ENCODE measurements at places on chromosomes 16 and 17.

DNA sequence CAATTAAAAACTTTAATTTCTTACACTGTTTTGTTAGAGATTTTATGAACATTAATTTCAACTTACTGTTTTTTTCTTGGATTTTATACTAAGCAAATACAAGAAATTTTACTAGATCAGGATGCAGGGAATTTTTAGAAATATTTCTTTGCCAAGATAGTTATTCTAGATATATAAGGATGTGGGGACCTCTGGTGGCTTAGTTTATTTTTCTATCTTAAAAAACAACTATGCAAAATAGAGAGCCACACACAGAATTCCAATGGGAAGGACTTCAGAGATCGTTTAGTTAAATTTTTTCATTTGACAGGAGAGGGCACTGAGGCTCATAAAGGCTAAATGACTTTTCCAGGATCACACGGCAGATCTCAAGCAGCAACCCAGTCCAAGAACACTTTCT, 23.0 kb upstream of the CAPNS2 start:
- no peak for DNase-seq

DNA sequence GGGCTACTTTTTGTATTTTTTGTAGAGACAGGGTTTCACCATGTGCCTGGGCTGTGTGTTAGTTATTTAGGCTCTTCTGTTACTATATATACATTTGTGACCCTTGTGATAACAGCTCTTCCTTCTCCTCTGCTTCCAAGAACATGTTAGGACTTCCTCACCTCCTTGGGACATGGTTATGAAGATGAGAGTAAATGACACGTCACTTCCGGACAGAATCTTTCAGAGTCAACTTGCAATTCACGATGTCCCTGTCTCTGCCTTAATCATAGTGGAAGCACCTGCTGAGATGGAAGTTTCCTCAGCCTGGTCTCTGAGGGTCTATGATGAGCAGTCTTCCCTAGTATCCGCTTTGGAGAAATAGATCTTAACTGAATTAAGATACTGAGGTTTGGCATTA, 42.9 kb downstream of the CCDC42 start:
- DNase-seq = no peak

GRCh38 chr17:74337834-74338500, 11.9 kb downstream of the KIF19 start:
- DNase-seq = no peak

DNA sequence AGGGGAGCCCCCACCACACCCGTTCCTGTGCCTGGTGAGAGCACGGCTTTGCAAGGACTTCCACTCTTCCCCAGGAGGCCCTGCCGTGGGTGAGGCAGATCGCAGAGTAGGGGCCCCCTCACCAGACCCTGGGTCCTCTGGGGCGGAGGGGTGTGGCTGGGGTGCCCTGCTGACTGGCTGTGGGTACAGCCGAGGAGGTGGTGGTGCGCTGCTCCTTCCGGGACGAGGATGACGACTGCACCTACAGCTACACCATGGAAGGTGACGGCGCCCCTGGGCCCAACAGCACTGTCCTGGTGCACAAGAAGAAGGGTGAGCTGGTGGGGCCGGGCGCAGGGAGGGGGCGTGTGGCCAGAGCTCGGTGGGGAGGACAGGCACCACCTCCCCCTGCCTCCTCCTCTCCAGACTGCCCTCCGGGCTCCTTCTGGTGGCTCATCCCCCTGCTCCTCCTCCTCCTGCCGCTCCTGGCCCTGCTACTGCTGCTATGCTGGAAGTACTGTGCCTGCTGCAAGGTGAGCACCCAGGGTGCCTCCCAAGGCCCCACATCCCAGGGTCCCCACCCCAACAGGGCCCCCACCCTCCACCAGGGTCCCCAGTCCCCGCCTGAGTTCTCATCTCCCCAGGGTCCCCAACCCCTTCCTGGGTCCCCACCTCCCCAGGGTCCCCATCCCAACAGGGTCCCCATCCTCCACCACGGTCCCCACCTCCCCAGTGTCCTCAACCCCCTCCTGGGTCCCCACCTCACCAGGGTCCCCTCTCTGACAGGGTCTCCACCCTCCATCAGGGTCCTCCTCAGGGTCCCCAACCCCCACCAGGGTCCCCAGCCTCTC, 16.1 kb downstream of the ITGB4 start:
- no peak for DNase-seq

- no peak for DNase-seq
Observed at GRCh38 chr17:73782641-73783381, 138.6 kb upstream of the SDK2 start.

- DNase-seq = no peak
Observed at GRCh38 chr16:49704586-49705155, 151.2 kb downstream of the ZNF423 start.

- peak; percentile 55 for DNase-seq
Observed at GRCh38 chr17:63821804-63822203, 5.4 kb upstream of the PSMC5 start.

DNA sequence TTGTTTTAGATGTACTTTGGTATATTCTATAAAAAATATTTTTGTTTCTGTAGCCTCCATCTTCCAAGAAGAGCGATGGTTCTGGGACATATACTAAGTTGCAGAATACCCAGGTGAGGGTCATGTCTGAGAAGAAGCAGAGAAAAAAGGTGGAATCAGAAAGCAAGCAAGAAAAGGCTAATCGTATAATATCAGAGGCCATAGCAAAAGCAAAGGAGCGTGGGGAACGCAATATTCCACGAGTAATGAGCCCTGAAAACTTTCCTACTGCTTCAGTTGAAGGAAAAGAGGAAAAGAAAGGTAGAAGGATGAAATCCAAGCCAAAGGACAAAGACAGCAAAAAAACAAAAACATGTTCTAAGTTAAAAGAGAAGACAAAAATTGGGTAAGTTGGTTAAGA, 154.6 kb downstream of the CHD9 start:
- no peak for DNase-seq

GRCh38 chr16:88789594-88789993, 4.6 kb upstream of the PIEZO1 start:
- no peak for DNase-seq

- no peak for DNase-seq
Observed at GRCh38 chr17:27771586-27771985, 28.7 kb downstream of the NOS2 start.

- DNase-seq = no peak
Observed at GRCh38 chr17:45311760-45312476, 4.9 kb downstream of the MAP3K14 start.

DNA sequence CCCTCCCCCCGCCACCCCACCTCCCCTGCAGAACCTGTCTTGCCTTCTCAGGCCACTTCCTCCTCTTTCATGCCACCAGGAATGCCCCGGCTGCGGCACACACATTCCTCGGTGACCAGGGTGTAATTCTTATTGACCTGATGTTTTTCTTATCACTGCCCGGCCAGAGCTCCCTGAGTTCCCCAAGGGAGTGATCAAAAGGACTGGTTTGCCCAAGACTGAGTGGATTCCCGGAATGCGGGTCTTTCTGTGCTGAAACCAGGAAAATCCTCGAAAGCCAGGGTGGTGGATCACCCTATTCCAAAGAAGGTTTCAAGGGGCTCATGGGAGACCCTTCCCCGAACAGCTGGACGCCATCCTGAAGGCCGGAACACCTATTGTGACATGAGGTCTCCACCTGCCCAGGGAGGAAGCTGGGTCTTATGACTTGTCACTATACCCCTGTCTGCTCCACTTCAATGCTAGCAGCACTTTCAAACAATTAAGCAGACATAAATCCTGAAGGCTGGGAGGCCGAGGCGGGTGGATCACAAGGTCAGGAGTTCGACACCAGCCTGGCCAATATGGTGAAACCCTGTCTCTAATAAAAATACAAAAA, 53.0 kb upstream of the RPL38 start:
- DNase-seq = peak; percentile 73

DNA sequence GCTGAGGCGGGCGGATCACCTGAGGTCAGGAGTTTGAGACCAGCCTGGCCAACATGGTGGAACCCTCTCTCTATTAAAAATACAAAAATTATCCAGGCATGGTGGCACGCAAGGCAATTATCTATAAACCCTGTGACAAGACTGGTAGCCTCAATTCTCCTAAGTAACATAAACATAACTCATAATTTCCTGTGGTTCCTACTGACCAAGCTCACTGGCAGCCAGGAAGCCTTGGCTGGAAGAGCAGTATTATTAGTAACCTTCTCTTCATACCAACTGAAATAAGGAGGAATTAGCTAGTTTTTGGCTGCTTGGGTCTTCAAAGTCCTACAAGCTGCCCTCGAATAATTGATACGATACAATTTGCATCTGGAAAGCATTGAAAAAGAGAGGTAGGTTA, 31.6 kb upstream of the LRRC37A3 start:
- no peak for DNase-seq

DNA sequence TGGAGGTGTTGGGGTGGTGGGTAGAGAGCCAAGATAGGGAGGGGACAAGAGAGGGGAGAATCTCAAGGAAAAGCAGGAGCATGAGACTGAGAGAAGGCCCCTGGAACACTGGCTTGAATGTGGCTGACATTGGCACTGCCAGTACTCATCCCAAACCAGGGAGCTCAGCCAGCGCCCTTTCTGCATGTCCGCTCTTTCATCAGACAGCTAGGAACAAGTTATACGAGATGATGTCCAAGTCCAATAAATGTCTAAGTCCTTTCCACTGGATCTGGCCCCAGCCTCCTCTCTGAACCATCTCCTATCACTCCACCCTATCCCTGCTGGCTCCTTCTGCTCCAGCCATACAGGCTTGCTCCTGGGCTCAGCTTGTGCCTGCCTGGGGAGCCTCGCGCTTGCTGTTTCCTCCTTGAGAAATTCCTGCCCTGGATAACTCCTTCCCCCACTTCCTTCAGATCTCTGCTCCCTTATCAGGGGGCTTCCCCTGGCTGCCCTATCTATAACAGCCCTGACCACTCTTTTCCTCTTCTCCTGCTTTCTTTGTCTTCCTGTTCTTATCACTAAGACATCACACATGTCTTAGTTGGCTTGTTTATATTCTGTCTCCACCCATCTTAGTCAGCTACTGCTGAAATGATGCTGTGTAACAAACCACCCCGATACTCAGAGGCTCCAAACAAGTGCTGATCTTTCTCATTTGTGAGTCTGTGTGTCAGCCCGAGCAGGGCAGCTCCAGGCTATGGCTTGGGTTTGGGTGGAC, 37.1 kb upstream of the MEOX1 start:
- DNase-seq = no peak

- no peak for DNase-seq
Observed at GRCh38 chr16:85202631-85203461, 90.6 kb upstream of the CIBAR2 start.

DNA sequence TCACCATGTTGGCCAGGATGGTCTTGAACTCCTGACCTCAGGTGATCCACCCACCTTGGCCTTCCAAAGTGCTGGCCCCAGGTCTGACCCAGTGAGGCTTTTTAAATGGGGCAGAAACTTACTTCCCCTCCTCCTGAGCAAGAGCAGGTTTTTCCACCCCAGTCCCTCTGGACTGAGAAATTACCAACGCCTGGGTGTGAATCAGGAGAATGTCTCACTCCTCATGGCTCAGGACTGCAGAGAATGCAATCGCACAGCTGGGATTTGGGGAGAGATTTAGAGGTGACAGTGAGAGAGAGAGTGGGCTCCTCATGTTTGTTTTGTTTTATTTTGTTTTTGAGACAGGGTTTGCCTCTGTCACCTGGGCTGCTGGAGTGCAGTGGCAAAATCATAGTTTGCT, 203.6 kb downstream of the RAB11FIP4 start:
- peak; percentile 45 for DNase-seq

GRCh38 chr17:55576237-55576995, 65.2 kb upstream of the SMIM36 start:
- DNase-seq = no peak

- no peak for DNase-seq
Observed at GRCh38 chr17:80475910-80476876, at the start of gene NPTX1. TSS of gene NPTX1 (minus strand) at chr17:80476607. CDS start at chr17:80476446, 161 bp downstream.

GRCh38 chr17:1474402-1475189, 17.9 kb downstream of the MYO1C start:
- no peak for DNase-seq

DNA sequence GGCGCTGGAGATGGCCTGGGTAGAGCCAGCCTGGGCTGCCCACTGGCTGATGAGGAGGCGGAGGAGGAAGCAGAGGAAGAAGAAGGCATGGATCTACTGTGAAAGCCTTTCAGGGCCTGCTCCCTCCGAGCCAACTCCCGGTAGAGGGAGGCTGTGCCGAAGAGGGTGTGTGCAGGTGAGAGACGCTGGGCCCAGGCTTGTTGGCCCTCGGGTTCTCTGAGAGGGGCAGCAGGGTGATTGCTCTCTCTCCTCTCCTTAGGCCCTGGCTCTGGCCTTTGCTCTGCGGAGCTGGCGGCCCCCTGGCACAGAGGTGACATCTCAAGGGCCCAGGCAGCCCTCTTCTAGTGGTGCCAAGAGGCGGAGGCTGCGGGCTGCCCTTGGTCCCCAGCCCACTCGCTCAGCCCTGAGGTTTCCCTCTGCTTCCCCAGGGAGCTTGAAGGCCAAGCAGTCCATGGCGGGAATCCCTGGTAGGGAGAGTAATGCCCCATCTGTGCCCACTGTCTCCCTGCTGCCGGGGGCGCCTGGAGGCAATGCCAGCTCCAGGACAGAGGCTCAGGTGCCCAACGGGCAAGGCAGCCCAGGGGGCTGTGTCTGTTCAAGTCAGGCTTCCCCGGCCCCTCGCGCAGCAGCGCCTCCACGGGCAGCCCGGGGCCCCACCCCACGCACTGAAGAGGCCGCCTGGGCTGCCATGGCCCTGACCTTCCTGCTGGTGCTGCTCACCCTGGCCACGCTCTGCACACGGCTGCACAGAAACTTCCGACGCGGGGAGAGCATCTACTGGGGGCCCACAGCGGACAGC, 3.6 kb downstream of the TP53I13 start:
- DNase-seq = peak; percentile 90

- no peak for DNase-seq
Observed at GRCh38 chr17:64968652-64969501, 49.6 kb upstream of the LRRC37A3 start.

- no peak for DNase-seq
Observed at GRCh38 chr17:69733171-69734012, 318.9 kb downstream of the MAP2K6 start.

DNA sequence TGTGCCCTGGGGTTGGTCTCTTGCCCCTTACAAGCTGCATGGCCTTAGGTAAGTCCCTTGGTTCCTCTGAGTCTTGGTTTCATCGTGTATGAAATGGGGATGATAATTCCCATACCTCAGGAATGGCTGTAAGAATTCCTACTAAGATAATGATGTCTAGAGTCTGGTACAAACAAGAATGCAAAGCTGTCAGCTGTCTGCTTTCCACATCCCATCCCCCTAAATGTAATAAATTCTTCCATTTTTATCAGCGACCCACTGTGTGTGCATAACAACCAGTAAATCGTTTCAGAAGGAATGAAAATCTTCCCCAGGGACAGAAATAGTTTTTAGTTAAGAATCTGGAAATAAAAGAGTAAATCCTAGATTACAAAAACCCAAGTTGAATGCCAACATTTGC, 95.4 kb downstream of the CPPED1 start:
- no peak for DNase-seq

- no peak for DNase-seq
Observed at GRCh38 chr16:76970087-76970744, 220.8 kb upstream of the MON1B start.

GRCh38 chr16:89373355-89374110, 116.8 kb downstream of the ANKRD11 start:
- DNase-seq = no peak

DNA sequence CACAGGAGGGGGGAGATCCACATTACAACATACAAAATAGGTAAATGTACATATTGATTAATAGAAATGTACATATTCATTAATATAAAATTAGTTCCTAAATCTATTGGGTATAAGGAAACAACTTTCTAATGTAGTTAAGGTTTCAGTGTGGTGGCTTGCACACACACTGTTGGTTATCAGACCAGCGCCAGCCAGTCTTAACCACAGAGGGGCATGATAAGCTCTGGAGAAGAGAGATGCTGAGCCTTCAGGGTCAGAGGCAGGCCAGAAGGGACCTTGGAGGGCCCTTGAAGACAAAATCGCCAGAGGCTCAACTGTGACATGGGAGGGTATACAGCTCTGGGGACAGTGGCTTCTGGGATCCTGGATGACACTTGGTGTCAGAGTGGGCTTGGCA, 10.9 kb upstream of the ZFP90 start:
- DNase-seq = no peak
